Stimulated activated CD4-positive, alpha-beta T cell treated with anti-CD3 and anti-CD28 coated beads, Interleukin-1b, Interleukin-23, amount 100 ng/mL, for 1 hour (primary cell): ENCODE measurements at places on chromosomes 3 and 15.

GRCh38 chr3:24810881-24811280 is 316.2 kb upstream of the THRB start:
- no peak for DNase-seq

- no peak for DNase-seq
These were observed 344.7 kb upstream of the TPRG1 start for GRCh38 chr3:188827103-188827502.

DNA sequence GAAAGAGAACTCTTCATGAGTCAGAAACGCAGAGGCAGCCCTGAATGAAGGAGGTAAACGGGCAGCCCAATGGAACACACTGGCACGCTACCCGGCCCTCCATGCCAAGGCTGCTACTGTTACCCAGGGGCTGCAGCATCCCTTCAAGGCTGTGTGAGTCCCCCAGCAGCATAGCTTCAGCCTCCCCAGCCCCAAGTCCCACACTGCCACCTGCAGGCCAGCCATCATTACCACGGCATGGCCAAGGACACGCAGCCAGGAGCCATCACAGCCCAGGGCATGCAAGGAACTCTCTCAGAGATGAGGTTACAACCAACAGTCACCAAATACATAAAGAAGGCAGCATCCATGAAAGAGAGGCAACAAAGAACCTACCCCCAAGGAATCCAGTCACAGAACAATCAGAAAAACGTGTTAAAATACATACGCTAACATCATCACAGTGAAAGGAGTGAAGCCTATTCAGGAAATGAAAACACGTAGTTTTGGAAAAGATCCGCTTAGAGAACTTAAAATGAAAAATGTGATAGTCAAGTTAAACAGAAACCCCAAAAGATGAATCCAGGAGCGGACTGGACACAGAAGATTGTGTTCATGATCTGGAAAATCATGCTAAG is 22.4 kb downstream of the PLA2G4F start:
- no peak for DNase-seq

DNA sequence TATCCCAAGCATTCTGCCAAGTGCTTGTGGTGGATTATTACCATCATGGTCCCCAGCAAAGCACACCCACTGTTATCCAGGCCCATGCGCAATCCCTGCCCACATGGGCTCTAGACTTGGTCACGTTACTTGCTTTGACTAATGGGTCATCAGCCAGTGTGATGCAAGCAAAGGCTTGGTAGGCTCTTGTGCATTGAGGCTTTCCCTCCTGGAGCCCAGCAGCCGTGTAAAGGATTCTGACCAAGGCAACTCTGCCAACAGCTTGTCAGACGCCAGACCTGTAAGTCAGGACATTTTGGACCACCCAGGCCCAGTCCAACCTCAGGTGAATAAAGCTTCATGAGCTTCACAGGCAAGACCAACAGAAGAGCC is 93.9 kb downstream of the ABHD5 start:
- no peak for DNase-seq

DNA sequence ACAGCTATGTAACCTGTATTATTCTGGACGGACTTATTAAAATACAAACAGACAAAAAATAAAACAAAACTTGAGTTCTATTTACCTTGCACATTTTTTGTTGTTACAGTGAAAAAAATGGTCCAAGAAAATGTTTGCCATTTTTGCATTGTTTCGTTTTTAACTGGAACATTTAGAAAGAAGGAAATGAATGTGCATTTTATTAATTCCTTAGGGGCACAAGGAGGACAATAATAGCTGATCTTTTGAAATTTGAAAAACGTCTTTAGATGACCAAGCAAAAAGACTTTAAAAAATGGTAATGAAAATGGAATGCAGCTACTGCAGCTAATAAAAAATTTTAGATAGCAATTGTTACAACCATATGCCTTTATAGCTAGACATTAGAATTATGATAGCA is 17.1 kb downstream of the LMOD3 start:
- DNase-seq = no peak

DNA sequence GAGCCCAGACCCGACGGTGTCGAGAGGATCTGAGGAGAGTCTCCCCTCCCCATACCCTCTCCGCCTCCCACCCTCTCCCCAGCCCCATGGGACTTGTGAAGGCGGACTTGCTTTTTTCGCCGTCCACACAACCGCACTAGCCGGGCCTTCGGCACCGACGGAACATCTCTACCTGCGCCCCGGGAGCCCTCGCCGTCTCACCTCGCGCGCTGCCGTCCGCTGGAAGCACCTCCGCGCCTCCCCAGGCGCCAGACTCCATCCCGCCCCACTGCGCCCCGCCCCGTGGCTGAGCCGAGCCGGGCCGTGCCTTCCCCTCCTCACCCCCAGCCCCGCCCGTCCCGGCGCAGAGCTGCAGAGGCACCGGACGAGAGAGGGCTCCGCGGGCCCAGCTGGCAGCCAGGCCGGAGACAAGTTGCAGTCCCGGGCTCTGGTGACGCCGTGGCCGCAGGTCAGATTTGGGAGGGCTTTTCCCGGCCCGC is at the start of the genes DUOX1 and DUOXA1:
DUOX1 (plus strand) TSS at position 344 of the 479 bp plus-strand sequence. CDS start 1,973 bp downstream, outside the sequence.
DUOXA1 (minus strand) TSS at position 229 of the 479 bp plus-strand sequence. CDS start 6,865 bp downstream, outside the sequence.
- DNase-seq = no peak

DNA sequence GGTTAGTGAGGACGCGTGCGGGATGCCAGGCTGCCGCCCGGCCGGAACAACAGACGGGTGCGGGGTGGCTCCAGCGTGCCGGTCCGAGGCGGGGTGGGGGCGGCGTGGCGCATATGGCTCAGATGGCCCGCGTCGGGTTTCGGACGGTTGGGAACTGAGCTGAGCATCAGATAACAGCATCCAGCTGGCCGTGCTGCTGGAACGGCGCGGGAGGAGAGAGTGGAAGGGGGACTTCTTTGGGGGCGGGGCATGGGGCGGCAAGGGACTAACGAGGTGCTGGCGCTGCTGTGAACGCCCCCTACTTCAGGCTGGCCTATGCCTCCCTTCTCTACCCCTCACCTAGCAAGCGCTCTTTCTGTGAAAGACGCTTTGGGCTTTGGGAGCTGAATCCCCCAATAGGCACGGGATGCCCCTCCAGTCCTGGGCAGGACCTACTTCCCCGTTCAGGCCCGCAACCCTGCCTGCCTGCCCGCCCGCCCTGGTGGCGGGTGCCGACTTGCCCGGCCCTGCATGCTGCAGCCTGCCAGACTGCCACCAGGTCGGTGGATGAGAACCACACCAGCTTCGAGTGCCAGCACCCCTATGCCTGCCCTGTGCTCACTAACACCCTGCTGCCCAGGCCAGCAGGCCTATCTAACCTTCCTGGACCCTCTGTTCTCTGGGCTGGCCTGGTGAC is 542 bp downstream of the INKA1 start:
- DNase-seq = peak; percentile 27

DNA sequence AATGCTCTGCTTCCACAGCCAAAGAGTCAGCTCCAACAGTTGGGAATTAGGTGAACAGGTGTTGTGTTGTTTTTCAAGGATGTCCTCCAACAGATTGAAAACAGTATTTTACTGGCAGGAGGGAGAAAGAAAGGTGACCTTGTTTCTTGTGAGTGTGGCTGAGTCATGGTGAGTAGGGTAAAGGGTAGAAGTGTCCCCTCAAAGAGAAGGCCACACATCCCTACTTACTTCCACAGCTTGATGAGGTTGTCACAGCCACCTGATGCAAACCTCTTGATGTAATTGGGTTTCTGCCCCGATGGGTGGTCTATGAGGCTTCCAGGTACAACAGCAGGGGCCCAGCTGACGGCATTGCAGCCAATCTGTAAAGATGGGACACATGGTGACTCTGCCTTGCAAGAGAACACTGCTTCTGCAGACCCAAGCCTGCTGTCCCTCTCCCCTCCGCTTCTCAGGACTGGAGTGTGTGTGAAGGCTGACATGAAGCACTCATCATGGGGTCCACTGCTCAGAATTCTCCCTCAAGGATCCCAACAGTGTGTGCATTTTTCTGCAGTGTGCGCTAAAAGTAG is 12.7 kb upstream of the GHRL start:
- DNase-seq = no peak

- DNase-seq = no peak
These were observed 18.5 kb upstream of the DPPA4 start for GRCh38 chr3:109355625-109356441.

DNA sequence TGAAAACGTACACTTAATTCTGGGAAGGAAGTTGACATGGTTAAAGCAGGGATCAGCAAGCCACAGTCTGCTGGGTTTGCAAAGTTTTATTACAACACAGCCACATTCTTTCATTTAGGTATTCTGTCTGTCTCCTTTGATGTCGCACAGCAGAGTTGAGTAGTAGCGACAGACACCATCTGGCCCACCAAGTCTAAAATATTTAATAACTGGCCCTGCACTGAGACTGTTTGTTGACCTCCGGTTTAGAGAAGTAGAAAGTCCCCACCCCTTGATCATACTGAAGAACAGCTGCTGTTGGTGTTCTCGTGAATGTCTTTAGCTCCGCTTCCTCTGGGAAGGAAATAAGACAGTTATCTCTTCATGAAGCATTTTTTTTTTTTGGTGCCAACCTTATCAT is 66.2 kb downstream of the MCTP2 start:
- no peak for DNase-seq

GRCh38 chr3:184480831-184481230 is 80.8 kb upstream of the EPHB3 start:
- DNase-seq = no peak

- no peak for DNase-seq
These were observed 130.4 kb downstream of the ZNF385D start for GRCh38 chr3:21620511-21621155.

DNA sequence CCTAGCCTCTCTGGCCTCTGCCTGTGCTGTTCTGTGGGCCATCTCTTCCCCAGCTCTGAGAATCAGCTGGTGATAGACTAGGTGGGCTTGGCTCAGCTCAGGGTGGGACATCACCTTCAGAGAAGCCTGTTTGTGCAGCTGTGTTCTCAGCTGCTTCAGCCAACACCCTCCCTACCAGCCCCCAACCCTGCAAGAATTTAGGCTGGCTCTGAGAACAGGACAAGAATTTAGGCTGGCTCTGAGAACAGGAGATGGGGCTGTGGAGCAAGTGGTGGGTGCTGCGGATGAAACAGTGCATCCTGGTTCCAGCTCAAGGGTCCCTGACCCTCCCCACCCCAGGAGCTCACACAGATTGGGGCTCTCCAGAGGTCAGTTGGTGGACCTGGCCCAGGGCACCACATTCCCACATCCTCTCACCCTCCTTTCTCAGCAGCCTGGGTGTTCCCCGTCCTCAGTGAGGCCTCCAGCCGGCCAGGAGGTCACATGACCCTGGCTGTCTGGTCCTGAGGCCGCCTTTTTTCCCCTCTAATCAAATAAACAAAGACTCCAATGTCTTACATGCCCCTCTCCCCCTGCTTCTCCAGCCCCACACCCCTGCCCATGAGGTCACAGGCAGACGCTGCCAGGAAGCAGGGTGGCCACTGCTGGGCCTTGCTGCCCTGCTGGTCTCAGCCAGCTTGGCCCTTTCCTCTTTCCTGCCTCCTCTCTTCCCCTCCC is 14.9 kb downstream of the PLEKHO2 start:
- no peak for DNase-seq

DNA sequence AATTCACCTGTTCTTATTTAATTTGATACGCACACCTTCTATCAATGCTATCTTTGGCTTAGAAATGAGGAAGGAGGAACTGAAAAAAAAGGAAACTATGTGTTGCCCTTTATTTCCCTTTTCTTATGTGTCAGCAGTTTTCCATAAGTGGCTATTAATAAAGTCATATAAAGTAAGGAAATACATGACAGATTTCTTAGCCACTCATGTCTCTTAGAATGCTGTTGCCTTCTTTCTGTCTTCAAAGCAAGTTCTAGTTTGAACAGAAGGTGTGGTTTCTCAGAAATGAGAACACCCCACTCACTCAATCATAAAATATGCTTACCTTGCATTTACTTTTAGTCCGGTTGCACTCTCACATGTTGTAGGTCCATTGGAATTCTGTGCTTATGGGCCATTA is 640.5 kb upstream of the GRM7 start:
- no peak for DNase-seq

DNA sequence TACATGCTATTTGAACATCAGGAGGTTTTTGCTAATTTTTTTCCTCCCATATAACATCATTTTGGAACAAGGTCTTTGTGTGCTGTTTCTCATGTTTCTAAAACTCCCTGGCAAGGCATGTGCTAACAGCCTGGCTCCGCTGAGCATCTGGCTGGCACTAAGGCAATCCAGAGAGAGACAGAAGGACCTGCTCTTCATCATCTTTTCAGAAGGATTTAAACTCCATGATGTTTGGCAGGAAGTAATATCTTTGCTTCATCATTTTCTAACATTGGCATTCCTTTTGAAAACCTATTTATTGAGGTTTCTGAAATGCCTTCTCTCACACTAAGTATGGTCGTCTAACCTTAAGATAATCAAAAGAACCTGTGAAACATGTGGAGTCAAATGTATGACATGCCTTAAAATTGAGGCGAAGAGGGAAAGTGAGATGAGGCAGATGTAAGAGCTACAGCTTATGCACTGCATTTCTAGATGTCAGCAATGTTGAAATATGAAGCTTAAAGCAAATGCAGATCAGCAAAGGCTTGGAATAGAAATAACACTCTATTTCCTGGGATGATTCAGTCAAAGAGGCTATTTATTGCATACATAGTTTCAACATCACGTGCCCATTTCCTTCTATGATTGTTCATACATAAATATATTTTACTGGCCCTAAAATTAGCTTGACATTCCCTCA is 592.0 kb downstream of the ZNF385D start:
- DNase-seq = no peak
